ENCODE measurements at places on chromosomes 1 and 21.
A peak's percentile ranks its signal among the peaks of the same experiment; 100 is the strongest.

DNA sequence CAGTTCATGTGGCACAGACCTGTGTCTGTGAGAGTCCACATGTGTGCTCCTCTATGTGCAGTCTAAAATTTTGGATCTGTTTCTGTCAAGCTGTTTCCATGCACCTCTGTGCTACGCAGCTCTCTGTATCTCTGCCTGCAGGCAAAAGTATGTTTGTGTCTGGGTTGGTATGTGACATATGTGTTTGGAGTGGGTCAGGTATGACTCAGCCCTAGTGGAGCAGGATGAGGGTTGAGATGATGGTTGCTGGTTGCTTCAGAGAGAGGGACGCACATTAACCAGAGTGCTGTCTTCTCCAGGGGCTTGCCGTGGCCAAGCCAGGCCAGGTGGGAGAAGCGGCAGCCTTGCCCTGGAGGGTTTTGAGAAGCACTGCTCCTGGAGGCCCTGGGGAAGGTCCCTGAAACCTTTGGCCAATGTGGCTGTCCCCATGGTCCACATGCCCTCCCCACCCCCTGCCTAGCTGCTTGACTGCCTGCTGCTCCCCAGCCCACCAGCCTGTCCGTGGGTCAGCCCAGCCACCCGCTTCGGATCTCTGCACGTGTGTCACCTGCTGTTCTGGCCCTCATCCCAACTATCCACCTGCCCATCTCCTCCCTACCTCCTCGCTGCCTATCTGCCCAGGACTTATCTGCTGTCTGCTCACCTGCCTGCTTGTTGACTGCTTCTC lies 4.1 kb upstream of the EVA1B start:
- no peak for DNase-seq
- no peaks in the 10 kb centered on the region for H3K27me3 ChIP-seq
- H3K4me1 ChIP-seq, result peaks cover 3% of the 10 kb centered on the region
- H3K4me3 ChIP-seq, result no peak overlapping the region
- H3K36me3 ChIP-seq, result no peaks in the 10 kb centered on the region

- DNase-seq, result peak; percentile 45
- peak overlapping the region; percentile 3 for H3K27ac ChIP-seq
- H3K36me3 ChIP-seq, result no peaks in the 10 kb centered on the region
- no peaks in the 10 kb centered on the region for H3K27me3 ChIP-seq
These were observed 65.1 kb upstream of the JUN start for GRCh38 chr1:58848818-58849411.

DNA sequence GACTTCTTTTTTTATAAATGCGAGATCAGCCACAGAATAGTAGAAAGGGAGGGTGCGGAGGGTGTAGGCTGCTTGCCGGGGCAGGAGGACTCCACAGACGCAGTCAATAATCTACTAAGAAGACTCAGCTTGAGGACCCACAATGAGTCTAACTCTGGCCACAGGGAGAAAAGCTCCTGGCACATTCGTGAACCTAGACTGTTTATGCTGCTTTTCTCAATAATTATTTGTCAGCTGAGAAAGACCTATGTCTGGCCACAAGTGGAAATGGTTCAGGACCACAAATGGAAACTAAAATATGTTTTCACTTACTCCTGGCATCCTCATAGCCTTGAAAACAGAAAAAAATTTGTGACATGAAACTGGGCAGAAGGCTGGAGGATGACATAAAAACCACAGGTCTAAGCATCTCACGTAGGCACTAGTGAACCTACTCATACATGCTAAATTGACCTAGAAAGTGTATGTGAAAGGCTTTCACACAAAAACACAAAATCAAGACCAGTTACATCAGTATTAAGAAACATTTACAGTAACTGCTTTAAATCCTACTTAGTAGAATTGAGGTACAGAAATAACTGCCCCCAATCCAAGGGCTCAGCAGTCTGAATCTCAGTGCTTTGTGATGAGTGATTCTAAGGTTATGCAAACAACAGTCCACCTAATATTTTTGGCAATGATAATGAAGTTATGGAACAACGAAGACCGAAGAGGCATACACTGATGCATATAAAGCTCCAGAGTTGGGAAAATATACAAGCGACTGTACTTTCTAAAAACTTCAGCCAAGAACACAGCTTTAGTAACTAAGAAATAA lies 159.5 kb downstream of the SLC45A1 start:
- H3K27ac ChIP-seq, result peak overlapping the region; percentile 1
- H3K4me3 ChIP-seq, result no peak overlapping the region
- no peaks in the 10 kb centered on the region for H3K36me3 ChIP-seq
- H3K4me1 ChIP-seq, result no peaks in the 10 kb centered on the region
- no peak for DNase-seq
- no peaks in the 10 kb centered on the region for H3K27me3 ChIP-seq

DNA sequence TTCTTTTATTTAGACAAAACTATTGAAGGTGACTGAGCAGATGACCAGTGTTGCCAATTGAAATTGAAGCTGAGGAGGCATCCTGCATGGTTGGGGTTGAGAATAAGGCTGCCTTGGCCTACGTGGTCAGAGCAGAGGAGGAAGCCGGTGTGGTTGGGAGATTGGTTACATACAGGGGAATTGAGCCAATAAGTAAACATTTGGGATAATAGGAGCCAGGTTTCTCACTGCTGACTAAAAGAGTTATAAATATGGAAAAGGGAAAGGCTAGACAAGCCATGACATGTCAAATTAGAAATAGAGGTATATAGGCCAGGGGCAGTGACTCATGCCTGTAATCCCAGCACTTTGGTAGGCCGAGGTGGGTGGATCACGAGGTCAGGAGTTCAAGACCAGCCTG lies 15.8 kb downstream of the SNX7 start:
- no peaks in the 10 kb centered on the region for H3K27me3 ChIP-seq
- H3K4me1 ChIP-seq, result no peaks in the 10 kb centered on the region
- no peak for DNase-seq
- no peak overlapping the region for H3K27ac ChIP-seq
- no peak overlapping the region for H3K4me3 ChIP-seq

DNA sequence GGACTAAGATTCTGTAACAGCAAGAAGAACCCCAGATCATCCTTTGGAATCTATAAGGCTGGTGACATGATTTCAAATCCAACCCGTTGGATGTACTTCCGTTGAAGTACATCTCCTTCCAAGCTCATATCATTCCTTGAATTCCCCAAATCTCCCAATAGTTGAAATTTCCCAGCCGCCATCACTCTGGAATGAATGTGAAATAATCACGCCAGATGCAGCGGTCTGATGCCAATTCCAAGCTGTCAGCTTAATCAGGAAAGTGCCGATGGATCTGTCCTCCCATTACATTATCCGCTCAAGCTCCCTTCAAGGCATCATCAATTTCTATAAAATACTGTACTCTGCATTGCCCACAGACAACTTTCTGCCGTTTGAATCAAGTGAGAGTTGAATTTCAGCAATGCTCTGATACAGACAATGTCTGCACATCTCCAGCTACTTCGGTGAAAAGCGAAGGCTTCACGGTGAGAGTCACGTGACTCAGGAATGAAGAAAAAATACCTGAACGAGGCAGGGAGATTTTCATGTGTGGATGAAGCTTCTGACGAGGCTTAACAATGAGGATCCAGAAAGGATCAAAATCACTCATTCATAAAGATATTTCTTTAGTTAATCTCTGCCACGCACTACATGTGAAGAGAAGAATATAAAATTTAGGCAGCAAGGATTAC lies 663.9 kb downstream of the AJAP1 start:
- no peaks in the 10 kb centered on the region for H3K36me3 ChIP-seq
- no peak for DNase-seq
- H3K4me1 ChIP-seq, result no peaks in the 10 kb centered on the region
- H3K27ac ChIP-seq, result no peak overlapping the region
- no peak overlapping the region for H3K4me3 ChIP-seq

- H3K4me3 ChIP-seq, result no peak overlapping the region
- no peaks in the 10 kb centered on the region for H3K4me1 ChIP-seq
- no peaks in the 10 kb centered on the region for H3K27me3 ChIP-seq
These were observed 38.9 kb downstream of the ALG14 start for GRCh38 chr1:95033843-95034242.

DNA sequence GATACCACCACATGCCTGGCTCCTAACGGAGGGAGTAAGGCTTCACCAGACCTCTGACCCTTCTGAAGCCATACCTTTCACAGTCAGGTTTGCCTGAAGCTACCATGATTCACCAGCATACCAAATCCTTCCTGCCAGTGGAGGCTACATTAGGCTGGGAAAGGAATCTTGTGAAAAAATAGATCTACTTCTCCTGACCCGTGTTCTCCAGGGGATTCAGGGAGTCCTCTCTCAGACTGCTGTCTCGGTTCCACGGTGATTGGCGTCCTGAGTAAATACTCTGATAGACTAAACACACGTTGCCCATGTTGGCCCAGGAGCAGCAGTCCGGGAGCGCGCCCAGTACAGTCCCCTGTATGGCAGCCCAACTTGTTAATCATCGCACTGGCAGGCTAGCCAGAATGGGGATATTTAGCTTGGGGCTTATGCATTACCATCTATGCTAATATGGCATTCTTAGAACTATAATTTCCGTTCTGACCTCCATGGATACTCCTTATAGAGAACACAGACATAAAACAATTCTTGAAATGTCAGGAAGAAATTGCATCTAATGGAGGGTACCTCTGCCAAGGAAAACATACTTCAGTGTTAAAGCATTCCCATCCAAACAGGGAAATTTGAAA lies 173.2 kb downstream of the ROR1 start:
- H3K4me3 ChIP-seq, result no peak overlapping the region
- H3K36me3 ChIP-seq, result no peaks in the 10 kb centered on the region
- no peak for DNase-seq
- no peaks in the 10 kb centered on the region for H3K4me1 ChIP-seq
- H3K27me3 ChIP-seq, result no peaks in the 10 kb centered on the region

- no peak overlapping the region for H3K4me3 ChIP-seq
- no peaks in the 10 kb centered on the region for H3K36me3 ChIP-seq
- H3K27me3 ChIP-seq, result no peaks in the 10 kb centered on the region
- no peak overlapping the region for H3K27ac ChIP-seq
- DNase-seq, result no peak
These were observed 249.1 kb upstream of the PTBP2 start for GRCh38 chr1:96472471-96472870.

- H3K27me3 ChIP-seq, result no peaks in the 10 kb centered on the region
- H3K4me1 ChIP-seq, result no peaks in the 10 kb centered on the region
- no peak overlapping the region for H3K4me3 ChIP-seq
- no peaks in the 10 kb centered on the region for H3K36me3 ChIP-seq
These were observed 54.1 kb downstream of the RUNX1 start for GRCh38 chr21:34994766-34995631.

GRCh38 chr1:31760471-31761470 lies 3.4 kb downstream of the ADGRB2 start:
- peak; percentile 68 for DNase-seq
- peak overlapping the region; percentile 79 for H3K4me3 ChIP-seq
- H3K27ac ChIP-seq, result peak overlapping the region; percentile 11
- no peaks in the 10 kb centered on the region for H3K27me3 ChIP-seq

GRCh38 chr1:44282704-44283426 lies 69.6 kb downstream of the DMAP1 start:
- no peak for DNase-seq
- no peaks in the 10 kb centered on the region for H3K36me3 ChIP-seq

- no peak for DNase-seq
- no peak overlapping the region for H3K4me3 ChIP-seq
- no peaks in the 10 kb centered on the region for H3K27me3 ChIP-seq
- no peaks in the 10 kb centered on the region for H3K4me1 ChIP-seq
- no peaks in the 10 kb centered on the region for H3K36me3 ChIP-seq
- no peak overlapping the region for H3K27ac ChIP-seq
These were observed 51.0 kb upstream of the ASPM start for GRCh38 chr1:197197430-197197997.

DNA sequence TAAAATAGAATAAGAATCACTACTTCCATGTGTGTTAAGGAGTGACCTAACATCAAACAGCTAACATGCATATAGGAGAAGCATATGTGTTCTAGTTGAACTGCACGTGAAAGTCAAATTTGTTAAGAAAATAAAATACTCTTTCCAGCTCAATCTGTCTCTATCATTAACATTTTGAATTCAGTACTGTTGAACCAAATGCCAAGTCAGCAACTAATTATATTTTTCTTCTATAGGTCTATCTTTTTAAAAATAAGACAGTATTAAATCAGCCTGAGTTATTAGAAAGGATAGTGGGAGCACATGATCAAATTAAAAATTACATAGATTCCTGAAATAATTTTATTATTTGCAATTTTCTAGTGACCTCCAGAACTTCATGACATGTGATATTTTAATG lies 141.8 kb downstream of the NRIP1 start:
- H3K27ac ChIP-seq, result no peak overlapping the region
- H3K36me3 ChIP-seq, result no peaks in the 10 kb centered on the region
- no peaks in the 10 kb centered on the region for H3K4me1 ChIP-seq

DNA sequence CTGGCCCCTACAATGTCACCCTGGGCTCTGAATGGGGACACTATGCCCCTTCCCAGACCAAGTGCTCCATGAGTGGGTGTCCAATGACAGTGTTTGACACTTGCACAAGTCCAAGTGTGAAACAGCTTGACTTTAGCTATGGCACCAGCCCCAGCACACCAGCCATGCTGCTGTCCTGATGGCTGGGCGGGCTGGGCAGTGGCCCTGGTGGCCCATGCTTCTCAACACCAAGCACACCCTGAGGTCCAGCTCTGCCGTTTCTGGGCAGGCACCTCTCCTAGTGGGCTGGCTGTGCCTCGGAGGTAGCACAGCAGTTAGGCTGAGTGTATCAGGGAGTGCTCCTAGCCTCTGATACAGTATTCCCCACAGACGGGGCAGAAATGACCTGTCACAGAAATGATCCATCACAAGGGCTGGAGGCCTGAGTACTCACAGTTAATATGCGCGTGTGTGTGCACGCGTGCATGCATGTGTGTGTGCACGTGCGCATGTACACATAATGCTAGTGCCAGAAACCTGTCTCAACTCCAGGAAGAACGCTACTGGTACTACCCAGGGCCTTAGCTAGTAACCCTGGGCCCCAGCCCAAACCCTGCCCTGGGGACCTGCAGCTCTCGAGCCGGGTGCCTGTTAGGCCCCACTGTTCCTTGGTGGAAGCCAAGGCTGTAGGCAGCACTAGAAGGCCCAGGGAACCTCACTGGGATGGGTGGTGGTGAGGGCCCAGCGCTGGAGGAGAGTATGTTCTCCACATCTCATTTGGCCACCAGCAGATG lies 134.0 kb downstream of the DMRTB1 start:
- H3K36me3 ChIP-seq, result no peaks in the 10 kb centered on the region
- H3K27ac ChIP-seq, result no peak overlapping the region
- DNase-seq, result no peak
- H3K4me1 ChIP-seq, result no peaks in the 10 kb centered on the region
- no peak overlapping the region for H3K4me3 ChIP-seq
- H3K27me3 ChIP-seq, result no peaks in the 10 kb centered on the region

- H3K4me3 ChIP-seq, result no peak overlapping the region
- no peaks in the 10 kb centered on the region for H3K27me3 ChIP-seq
- H3K4me1 ChIP-seq, result no peaks in the 10 kb centered on the region
- DNase-seq, result no peak
- no peaks in the 10 kb centered on the region for H3K36me3 ChIP-seq
These were observed 59.8 kb downstream of the GNG12 start for GRCh38 chr1:67773462-67773861.
